Skeletal muscle tissue (tissue), 5 donors: ENCODE measurements at places on chromosomes 1 and 21. TPM values are rescaled to one million over a fixed set of nuclear protein-coding genes. Genes with fewer than 3 reads are reported as not detected.

Gene SSBP3
- total RNA-seq = 27.1 TPM

Gene MRPL39
- total RNA-seq = 33.4 TPM

Gene USH2A
- 0.52 TPM for total RNA-seq

Gene BEST4
- not detected for total RNA-seq

Gene TRIM46
- total RNA-seq = under 0.01 TPM

Gene C8B
- total RNA-seq = not detected

Gene KIRREL1
- total RNA-seq = 23.5 TPM

Gene DISP1
- 7.3 TPM for total RNA-seq

Gene HSPA6
- 0.52 TPM for total RNA-seq

Gene RUNX1
- 7.8 TPM for total RNA-seq

Gene PRKAA2
- 56.9 TPM for total RNA-seq

Gene GALNT2
- total RNA-seq = 36.0 TPM

Gene GRHL3
- total RNA-seq = not detected

Gene KCNJ10
- total RNA-seq = 0.52 TPM

Gene SERINC2
- total RNA-seq = 2.1 TPM

Gene SLC35F3
- total RNA-seq = 0.52 TPM

Gene UQCRHL
- total RNA-seq = 4.7 TPM

Gene ZNF669
- total RNA-seq = 11.0 TPM

Gene ACKR1
- 4.7 TPM for total RNA-seq

Gene FAM163A
- under 0.01 TPM for total RNA-seq

Gene WNT2B
- total RNA-seq = 6.3 TPM

Gene CFHR4
- not detected for total RNA-seq

Gene INSRR
- total RNA-seq = 0.52 TPM

Gene PTCH2
- 1.6 TPM for total RNA-seq

Gene PRRX1
- total RNA-seq = 127 TPM

Gene APCS
- total RNA-seq = 0.52 TPM

Gene PTPN7
- total RNA-seq = 0.52 TPM

Gene PLA2G2C
- not detected for total RNA-seq

Gene AUNIP
- total RNA-seq = 1.6 TPM

Gene BSND
- not detected for total RNA-seq

Gene C1orf226
- total RNA-seq = 0.52 TPM

Gene S100A2
- not detected for total RNA-seq

Gene LCK
- total RNA-seq = 2.1 TPM

Gene DEPDC1
- total RNA-seq = 3.1 TPM

Gene ALDH4A1
- total RNA-seq = 6.3 TPM

Gene RERE
- 212 TPM for total RNA-seq

Gene NHLH2
- not detected for total RNA-seq
